ENCODE measurements at places on chromosomes 5 and 9.

DNA sequence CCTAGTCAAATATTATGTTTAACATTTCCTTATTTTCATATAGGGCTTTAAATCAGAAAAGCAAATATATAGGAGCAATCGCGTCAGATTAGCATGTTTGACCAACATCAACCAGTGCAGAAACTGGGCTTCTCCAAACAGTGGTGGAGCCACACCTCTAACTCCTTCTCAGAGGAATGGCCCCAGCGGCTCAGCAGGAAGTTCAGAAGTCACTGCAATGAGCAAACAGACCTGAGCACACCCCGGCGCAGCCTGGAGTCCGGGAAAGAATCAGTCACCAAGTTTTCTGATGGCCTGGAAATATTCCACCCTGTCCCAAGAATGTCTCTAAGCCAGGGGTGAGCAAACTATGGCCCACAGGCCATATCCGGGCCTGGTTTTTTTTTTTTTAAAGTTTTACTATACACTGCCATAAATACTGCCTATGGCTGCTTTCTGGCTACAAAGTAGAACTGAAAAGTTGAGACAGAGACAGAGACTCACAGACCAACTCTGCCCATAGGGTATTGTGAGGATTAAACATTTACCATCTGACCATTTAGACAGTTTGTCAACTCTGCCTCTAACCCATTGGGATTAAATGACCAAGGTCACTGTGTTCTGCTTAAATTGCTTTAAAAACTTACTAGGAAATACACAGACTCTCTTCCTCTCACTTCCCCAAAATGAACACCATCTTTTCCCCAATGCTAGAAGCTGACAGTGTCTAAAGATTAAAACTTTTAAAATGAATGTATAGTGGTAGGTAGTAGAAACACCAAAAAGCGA is 5.4 kb downstream of the GOLM1 start:
- DNase-seq = no peak

GRCh38 chr5:126619781-126620180 is 19.0 kb downstream of the PHAX start:
- DNase-seq = no peak

- DNase-seq = no peak
Observed at GRCh38 chr5:59548807-59549357, 344.6 kb downstream of the PDE4D start.

GRCh38 chr5:57839025-57839424 is 356.4 kb upstream of the ACTBL2 start:
- DNase-seq = no peak

DNA sequence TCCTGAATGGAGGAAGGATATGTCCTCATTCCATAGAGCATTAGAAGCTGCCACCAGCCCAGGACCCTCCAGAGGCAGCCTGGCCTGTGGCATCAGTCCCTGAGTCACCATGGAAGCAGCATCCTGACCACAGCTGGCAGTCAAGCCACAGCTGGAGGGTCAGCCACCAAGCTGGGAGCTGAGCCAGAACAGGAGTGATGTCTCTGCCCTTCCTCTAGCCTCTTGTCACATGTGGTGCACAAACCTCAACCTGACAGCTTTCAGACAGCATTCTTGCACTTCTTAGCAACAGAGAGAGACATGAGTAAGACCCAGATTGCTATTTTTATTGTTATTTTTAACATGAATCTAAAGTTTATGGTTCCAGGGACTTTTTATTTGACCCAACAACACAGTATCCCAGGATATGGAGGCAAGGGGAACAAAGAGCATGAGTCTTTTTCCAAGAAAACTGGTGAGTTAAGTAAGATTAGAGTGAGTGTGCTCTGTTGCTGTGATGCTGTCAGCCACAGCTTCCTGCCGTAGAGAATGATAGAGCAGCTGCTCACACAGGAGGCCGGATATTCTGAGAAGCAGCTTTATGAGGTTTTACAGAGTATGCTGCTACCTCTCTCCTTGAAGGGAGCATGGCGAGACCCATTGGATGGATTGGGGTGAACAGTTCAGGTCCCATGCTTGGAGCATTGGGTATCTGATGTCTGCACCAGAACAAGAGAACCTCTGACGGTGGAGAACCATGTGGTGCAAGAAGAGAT is 13.0 kb upstream of the CYFIP2 start:
- no peak for DNase-seq

DNA sequence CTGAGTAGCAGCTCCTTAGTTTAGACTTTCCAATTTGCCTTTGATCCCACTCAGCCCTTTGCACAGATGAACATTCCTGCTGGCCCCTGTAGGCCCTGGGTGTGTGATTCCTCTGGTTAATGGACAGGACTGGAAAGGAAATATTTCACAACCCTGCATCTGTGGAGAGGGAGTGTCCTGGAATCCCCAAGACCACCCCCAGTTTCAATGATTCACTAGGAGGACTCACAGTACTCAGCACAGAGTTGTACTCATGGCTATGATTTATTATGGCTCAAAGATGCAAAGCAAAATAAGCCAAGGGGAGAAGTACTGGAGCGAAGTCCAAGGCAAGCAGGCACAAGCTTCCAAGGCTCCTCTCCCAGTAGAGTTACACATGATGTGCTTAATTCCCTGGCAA is 42.4 kb upstream of the TJP2 start:
- DNase-seq = no peak

- no peak for DNase-seq
Observed at GRCh38 chr5:156328766-156329165, 1.8 kb downstream of the SGCD start.

DNA sequence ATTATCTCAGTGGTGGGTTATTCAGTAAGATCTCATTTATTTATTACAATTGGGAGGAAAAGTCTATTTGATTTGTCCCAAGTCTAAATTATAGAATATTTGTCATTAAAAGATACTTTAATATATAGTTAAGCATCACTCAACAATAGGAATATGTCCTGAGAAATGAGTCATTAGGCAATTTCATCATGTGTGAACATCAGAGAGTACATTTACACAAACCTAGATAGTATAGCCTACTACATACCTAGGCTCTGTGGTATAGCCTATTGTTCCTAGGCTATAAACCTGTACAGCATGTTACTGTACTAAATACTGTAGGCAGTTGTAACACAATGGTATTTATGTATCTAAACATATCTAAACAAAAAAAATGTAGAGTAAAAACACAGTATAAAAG is 135.0 kb upstream of the RASA1 start:
- DNase-seq = no peak

DNA sequence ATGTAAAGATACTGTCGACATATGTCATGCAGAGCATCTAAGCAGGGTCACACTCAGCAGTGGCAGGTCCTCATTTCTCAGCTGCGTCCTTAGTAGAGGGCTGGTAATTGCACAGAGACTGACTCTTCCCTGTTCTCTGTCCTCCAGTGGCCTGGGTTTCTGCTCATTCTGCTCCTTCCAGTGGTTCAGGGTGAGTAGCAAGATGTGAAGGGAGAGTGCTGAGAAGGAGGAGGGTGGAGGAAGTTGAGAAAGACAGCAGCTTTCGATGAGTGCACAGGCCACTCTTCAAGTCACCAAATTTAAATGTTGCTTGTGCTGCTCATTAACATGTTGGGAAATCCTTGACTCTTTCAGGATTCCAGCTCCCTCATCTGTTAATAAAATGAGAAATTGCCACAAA is 203.9 kb downstream of the FBXL7 start:
- no peak for DNase-seq

GRCh38 chr9:7819984-7820383 is 20.4 kb upstream of the DMAC1 start:
- DNase-seq = no peak

- DNase-seq = no peak
Observed at GRCh38 chr9:87628346-87628745, 97.6 kb upstream of the CTSL start.

GRCh38 chr5:57862942-57863341 is 380.3 kb upstream of the ACTBL2 start:
- DNase-seq = no peak

DNA sequence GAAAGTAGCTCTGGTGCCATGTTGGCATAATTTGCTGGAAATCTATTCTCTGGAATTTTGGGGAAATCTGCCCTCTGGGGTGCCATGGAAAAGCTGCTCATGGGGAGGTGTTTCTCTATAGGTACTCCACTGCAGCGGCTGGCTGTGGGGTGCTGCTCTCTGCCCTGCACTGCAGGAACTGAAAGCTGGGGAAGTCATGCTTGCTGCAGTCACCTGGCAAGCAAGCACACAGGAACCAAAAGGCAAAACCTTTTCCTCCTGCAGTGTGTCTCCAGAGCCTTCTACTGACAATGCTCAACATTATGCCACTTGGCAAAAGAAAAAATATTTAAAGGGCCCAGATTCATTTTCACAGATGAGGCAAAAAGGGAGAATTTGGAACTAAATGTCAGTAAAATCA is 25.8 kb upstream of the CARNMT1 start:
- no peak for DNase-seq

- DNase-seq = no peak
Observed at GRCh38 chr5:150522504-150523414, 14.8 kb downstream of the NDST1 start.

DNA sequence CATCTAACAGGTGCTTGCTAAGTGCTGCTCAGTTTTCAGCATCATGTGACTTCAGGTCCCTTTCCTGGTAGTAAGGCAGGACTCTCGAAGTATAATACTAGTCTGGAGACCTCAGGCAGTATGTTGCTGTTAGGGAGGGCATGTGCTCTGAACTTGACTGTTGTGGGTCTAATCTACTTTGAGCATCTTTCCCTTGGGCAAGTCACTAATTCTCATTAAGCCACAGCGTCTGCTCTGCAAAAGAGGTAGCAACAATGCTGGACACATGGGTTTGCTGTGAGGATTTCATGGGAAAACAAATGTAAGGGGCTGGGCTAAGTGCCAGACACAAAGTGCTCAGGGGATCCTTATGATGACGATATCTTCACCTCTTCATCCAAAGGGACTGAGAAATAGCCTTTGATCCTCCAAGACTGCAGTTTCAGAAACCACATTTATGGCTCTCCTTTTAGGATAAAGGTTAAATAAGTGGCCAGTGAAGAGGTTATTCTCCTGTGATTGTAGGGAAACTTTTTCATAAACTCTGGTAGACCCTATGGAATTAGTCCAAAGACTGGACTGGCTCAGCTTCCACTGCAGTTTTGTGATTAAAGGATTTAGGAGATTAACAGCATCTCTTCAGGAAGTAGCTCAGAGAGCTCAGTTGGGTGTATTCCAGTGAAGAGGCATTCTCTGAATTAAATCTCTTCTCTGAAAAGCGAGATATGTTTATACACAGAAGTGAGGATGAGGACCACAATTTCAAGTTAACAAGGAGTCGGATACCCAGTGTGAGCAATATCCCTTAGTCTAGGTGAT is 216.6 kb downstream of the SGCD start:
- no peak for DNase-seq

DNA sequence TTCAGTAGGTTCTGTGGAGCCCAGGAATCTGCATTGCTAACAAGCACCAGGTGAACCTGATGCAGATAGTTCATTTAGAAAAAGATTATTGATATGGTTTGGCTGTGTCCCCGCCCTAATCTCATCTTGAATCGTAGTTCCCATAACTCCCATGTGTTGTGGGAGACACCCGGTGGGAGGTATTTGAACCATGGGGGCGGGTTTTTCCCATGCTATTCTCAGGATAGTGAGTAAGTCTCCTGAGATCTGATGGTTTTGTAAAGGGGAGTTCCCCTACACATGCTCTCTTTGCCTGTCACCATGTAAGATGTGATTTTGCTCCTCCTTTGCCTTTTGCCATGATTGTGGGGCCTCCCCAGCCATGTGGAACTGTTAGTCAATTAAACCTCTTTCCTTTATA is 212.0 kb downstream of the RAB3C start:
- DNase-seq = no peak

GRCh38 chr9:115058684-115059315 is 59.2 kb downstream of the TNC start:
- DNase-seq = peak; percentile 36

- no peak for DNase-seq
Observed at GRCh38 chr5:157143127-157143971, 684 bp upstream of the MED7 start.

GRCh38 chr9:125472562-125472925 is 210.9 kb downstream of the GAPVD1 start:
- DNase-seq = no peak

GRCh38 chr9:89372230-89372816 is 54.0 kb downstream of the SECISBP2 start:
- DNase-seq = no peak

DNA sequence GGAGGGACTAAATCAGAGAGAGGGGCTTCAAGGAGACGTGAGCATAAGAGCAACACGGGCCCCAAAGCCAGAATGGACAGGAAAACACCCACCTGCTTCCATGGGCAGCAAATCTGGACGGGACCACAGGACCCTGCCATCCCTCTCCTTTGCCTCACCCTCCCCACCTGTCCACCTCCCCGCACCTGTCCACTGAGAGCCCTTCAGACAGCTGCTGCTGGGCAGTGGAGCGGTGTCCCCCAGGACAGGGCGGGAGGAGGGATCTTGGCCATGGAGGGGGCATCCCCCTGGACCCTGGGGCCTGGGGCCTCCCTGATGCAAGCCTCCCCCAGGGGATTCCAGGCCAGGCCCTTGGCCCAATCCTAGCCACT is 2.6 kb downstream of the CCDC183 start:
- no peak for DNase-seq

- DNase-seq = no peak
Observed at GRCh38 chr9:89044881-89045280, 53.6 kb downstream of the S1PR3 start.

- no peak for DNase-seq
Observed at GRCh38 chr9:113474360-113475028, 11.0 kb downstream of the RGS3 start.

- DNase-seq = no peak
Observed at GRCh38 chr9:122329597-122329996, 41.2 kb upstream of the PTGS1 start.

GRCh38 chr5:90571147-90571773 is 12.7 kb downstream of the ADGRV1 start:
- no peak for DNase-seq

DNA sequence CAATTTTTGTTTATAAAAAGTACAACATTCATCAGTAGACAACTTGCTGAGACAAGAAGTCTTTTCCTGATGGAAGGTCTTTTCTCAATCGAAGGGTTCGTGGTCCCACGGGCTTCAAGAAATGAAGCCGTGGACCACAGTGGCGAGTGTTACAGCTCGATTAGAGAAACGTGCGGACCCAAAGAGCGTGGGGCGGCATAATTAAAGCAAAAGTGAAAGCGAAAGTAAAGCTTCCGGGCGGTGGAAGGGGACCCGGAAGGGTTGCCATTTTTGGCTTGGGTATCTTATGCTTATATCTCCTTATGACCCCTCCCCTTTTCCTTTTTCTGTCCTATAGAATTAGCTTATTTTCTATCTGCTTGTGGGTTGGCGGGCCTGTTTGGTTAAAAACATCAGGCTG is 2309.4 kb upstream of the ACO1 start:
- no peak for DNase-seq

- no peak for DNase-seq
Observed at GRCh38 chr5:116524966-116525365, 49.7 kb downstream of the SEMA6A start.

- no peak for DNase-seq
Observed at GRCh38 chr5:78526049-78526525, 122.5 kb downstream of the LHFPL2 start.

GRCh38 chr5:154205441-154206117 is 15.0 kb downstream of the GALNT10 start:
- DNase-seq = no peak
